ENCODE measurements at places on chromosomes 1 and 21. TPM values are rescaled to one million over a fixed set of nuclear protein-coding genes. Genes with fewer than 3 reads are reported as not detected.

- no peak for DNase-seq
- H3K36me3 ChIP-seq: no peaks in the 10 kb centered on the region
- H3K27me3 ChIP-seq: peaks cover 37% of the 10 kb centered on the region
- peaks cover 14% of the 10 kb centered on the region for H3K4me1 ChIP-seq
- H3K27ac ChIP-seq: no peak overlapping the region
These were observed 1.8 kb upstream of the SPRR2A start for GRCh38 chr1:153058826-153059784.

- peaks cover 5% of the 10 kb centered on the region for H3K36me3 ChIP-seq
- H3K27ac ChIP-seq: peak overlapping the region; percentile 50
- peaks cover 21% of the 10 kb centered on the region for H3K4me1 ChIP-seq
- H3K4me3 ChIP-seq: no peak overlapping the region
- no peak for DNase-seq
- H3K27me3 ChIP-seq: peaks cover 6% of the 10 kb centered on the region
These were observed 16.9 kb downstream of the DYRK3 start for GRCh38 chr1:206651958-206652890.

DNA sequence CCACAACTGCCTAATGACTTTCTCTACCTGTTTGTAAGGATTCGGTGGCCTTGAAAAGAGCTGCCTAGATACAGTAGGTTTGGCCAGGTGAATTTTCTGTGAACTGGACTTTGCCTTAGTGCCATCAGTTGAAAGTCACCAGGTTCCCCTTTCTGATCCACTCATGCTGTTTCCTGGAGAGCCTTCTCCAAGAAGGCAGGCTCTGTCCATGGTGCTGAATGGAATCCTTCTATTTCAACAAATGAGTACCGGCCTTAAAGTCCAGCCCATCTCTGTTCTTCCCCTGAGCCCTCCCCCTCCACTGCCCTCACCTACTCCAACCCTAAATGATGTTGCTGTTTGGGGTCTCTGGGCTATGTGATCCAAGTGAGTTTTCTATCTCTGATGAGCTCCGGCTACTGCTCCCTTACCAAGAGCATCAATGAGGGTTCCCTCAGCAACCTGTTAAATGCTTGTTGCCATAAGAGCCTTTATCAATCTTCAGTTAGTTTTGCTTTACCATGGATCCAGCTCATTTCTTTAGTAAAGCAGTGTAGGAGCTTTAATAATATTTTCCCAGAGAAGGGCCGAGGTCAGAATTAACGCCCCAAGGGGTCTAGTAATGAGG, 500.4 kb downstream of the PTPRU start:
- no peak overlapping the region for H3K4me3 ChIP-seq
- no peaks in the 10 kb centered on the region for H3K36me3 ChIP-seq
- peaks cover 23% of the 10 kb centered on the region for H3K27me3 ChIP-seq
- peak; percentile 45 for DNase-seq
- H3K4me1 ChIP-seq: no peaks in the 10 kb centered on the region

The CDK18 gene
- 28.7 TPM for total RNA-seq
